ENCODE measurements at places on chromosomes 11 and 22.

DNA sequence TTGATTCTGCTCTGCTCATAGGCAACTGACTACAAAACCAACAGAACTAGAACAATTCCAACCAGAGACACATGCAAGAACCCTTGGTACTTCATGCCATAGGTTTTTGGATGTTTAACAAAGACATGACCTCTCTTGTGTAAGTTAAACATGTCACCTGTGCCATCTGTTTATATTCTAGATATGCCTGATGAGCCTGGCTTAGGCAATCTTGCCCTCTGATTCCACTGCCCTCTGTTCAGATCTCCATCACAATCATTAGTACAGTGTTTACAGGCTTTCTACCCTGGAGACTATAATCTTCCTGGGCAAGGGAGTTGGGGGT, 40.8 kb downstream of the ABTB2 start:
- no peak for DNase-seq

GRCh38 chr11:129268371-129268770, 76.2 kb upstream of the ARHGAP32 start:
- DNase-seq = no peak

- no peak for DNase-seq
These were observed 14.3 kb downstream of the BLID start for GRCh38 chr11:122101625-122102291.

DNA sequence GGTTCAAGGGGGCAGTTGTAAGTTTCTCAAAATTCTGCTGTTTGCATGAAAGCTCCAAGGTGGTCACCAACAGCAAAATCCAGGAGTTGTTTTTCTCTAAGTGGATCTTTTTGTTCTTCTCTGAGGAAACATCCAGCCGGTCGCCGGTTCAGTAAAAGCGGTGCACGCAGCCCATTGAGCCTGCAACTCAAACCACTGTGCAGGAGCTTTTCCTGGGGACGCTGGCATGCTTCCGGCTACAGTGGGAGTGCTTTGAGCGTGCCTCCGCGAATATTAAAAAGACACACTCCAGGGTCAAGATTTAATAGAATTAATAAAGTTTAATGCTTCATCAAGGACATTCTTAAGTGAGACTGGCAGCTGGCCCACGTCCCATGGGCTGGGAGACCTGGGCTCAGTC, 25.4 kb downstream of the IGF2 start:
- DNase-seq = no peak

GRCh38 chr11:14093065-14093464, 130.5 kb downstream of the SPON1 start:
- DNase-seq = no peak

GRCh38 chr11:36627006-36627405, 29.0 kb upstream of the RAG2 start:
- no peak for DNase-seq

DNA sequence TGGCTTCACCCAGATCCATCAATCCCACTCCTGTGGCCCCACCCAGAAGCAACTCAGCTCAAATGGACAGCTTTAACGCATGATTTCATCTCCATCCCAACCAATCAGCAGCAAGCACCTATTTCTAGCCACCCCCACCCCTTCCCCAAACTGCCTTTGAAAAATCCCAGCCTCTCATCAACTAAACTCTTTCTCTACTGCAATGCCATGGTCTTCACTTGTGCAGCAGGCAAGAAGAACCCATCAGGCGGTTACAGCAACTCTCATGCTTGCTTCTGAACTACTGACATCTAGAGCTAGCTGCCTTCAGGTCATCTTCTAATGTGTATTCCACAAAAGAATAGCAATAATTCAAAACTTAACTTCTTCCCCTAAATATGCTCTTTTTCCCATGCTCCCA, 42.1 kb upstream of the STK33 start:
- no peak for DNase-seq
